ENCODE measurements at places on chromosomes 11 and 22. TPM values are rescaled to one million over a fixed set of nuclear protein-coding genes. Genes with fewer than 3 reads are reported as not detected.

Gene APOBEC3A
- not detected for polyA plus RNA-seq

Gene MAPK8IP2
- polyA plus RNA-seq = 0.14 TPM

Gene CYB5R3
- 110 TPM for polyA plus RNA-seq

- DNase-seq = no peak
Observed at GRCh38 chr11:1022411-1022810, 14.1 kb downstream of the MUC6 start.

- no peak for DNase-seq
Observed at GRCh38 chr11:94866231-94866822, 98.2 kb downstream of the AMOTL1 start.

GRCh38 chr11:36402568-36403170 lies 106.6 kb downstream of the PRR5L start:
- DNase-seq = no peak

GRCh38 chr11:67442504-67443404 lies 522 bp downstream of the CORO1B start:
- no peak for DNase-seq

All from AG04450 (cell line).